Renal pelvis (tissue), 12 donors: ENCODE measurements at places on chromosomes 5 and 9. TPM values are rescaled to one million over a fixed set of nuclear protein-coding genes. Genes with fewer than 3 reads are reported as not detected.

DNA sequence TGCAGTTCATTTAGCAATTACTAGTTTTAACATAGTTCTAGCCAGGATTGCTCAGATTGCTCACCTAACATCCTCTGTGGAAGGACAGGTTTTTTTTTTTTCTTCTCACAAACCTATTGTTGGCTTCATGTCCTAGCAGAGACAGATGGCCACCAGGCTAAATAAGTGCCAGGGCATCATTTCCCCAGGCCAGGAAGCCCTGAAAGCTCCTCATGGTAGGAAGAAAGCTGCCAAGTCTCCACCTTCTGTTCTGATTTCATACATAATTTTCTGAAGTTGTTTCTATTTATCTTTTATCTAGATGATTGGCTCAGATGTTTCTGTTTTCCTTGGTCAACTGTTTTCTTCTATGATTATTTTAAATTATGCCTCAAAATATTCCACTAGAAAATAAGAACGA lies 31.0 kb downstream of the EFCAB9 start:
- no peak for DNase-seq

GRCh38 chr5:51378448-51379330 lies 4.6 kb upstream of the ISL1 start:
- DNase-seq, result no peak

GRCh38 chr5:96957254-96958049 lies 21.6 kb downstream of the LNPEP start:
- no peak for DNase-seq

MYMK gene
- polyA plus RNA-seq, result not detected

GRCh38 chr9:13026956-13027355 lies 252.1 kb downstream of the LURAP1L start:
- no peak for DNase-seq

DNA sequence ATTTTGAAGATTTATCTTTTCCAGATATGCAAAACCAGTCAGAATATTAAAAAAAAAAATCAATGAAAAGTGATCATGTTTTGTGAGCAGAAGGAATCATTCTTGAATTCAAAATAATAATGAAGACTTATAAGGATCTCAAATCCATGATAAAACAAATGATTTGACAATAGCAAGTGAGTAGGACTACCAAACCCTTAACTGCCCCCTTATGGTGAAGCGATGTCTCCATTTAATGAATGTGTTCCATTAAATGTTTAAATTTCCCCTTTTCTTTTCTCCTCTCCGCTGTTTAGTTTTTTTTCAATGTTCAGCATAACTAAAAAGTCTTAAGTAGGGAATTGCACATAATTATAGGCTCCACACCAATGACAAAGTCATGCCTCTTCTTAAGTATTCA lies 12.2 kb upstream of the MARCHF3 start:
- DNase-seq, result no peak
